Stimulated activated CD4-positive, alpha-beta T cell treated with anti-CD3 and anti-CD28 coated beads, TNF-alpha, amount 100 ng/mL, for 1 hour (primary cell): ENCODE measurements at places on chromosomes 4 and X.

DNA sequence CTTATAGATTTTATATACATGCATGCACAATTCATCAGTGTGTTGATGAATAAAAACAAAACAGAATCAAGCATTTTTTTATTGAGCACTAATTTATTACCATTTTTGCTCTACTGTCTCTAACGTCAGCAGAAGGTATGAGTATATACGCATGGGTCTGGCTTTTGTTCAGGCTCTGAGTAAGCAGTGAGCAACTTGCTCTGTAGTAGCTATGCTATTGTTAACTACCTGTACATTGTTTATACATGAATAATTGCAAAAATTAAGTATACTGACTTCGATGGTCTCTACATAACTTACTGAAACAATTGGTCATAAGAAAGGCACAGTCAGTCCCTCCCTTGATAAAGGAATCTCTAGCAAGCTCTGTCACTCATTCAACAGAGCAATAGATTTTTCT lies 122.9 kb downstream of the RS1 start:
- no peak for DNase-seq

DNA sequence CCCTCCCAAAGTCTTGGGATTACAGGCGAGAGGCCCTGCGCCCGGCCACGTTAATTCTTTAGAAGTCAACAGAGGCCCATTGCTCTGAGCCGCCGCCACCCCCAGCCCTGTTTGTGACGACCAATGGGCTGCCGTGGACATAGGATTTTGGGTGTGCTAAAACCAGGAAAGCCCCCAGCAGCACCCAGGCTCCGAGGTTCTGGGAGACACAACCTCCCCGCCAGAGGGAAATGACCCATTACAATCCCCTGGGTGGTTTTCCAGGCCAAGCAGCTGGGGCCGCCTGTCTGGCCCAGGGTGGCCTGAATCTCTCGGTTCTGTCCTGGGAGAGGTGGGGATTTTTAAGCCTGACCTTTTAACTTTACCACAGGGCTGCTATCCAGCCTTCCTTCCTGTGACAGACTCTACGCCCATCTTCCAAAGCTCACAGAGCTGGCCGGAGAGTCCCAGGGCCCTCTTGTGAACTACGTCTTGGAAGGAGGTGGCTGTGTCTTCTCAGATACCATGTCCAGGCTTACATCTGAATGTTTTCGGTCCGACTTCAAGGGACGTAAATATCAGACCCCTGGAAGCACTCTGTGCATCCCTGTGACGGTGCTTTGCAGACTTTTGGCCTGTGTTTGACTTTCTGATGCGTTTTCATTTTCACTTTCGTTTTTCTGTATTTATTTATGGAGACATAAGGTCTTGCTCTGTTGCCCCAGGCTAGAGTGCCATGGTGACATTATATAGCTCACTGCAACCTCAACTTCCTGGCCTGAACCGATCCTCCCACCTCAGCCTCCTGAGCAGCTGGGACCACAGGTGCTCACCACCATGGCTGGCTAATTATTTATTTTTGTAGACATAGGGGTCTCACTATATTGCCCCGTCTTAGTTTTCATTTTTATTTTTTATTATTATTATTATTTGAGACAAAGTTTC lies 36.0 kb downstream of the P2RY8 start:
- no peak for DNase-seq

DNA sequence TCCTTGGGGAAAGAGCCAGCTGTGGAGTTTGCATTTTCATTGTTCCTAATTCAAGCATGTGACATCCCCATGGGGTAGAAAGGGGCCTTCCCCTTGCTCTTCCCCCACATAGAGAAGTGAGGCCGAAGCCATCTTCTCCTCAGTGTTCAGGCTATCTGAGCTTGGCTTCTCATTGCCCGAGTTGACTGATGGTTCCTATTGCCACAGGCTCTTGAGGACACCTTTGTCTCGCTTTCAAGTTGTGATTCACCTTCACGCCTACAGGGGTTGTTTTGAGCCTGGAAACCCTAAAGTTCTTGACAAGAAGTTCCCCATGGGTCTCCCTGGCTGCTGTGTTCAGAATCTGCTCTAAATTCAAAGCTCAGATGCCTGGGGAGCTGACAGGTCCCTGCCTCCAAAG lies 25.0 kb downstream of the CCNQ start:
- DNase-seq, result no peak

DNA sequence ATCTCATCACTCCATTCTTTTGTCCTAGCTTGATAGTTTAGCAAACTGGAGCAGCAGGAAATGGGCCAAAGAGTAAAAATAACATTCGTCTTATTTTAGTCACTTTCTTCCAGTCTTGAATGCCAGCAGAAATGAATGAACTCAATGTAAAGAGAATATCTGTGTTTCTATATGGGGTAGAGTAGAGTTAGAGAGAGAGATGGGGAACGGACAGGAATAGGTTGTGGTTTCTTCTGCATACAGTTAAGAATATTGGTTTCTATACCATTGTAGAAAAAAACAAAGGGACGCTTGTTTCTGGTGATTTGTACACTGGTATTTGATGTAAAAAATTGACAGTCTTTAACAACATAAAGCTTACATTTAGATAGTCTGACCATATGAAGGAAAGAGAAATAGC lies 8.9 kb downstream of the GPR174 start:
- DNase-seq, result no peak

DNA sequence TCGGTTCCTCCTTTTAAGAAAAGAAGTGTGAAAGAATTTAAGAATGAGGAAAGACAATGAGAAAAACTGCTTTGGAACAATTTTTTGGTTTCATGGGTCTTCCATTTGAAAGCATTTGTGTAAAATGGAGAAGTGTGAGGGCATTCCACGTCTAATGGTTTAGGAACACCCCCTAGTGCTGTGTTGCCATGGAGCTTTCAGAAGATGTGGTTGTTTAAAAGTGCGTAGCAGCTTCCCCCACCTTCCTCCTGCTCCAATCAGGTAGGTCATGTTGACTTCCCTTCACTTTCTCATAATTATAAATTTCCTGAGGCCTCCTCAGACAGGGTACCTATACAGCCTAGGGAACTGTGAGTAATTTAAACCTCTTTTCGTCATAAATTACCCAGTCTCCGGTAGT lies 50.0 kb downstream of the UGT2B10 start:
- DNase-seq, result no peak

- no peak for DNase-seq
Measured at GRCh38 chr4:114599231-114599902, 760 bp downstream of the UGT8 start.

DNA sequence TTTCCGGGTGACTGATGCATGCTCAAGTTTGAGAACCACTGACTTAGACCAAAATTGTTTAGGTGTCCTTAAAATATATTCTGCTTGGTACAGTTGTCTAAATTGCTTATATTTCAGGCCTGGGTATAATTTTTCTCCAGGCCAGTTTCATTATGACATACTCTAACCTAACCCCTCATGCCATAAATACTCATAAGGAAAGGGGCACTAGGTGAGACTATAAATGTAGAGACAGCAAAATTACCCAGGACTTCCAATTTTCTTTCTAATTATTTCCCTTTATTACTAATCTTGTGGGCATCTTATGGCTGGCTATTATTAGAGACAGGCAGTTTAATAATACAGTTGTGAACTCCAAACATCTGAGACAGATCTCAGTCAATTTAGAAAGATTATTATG lies 150.2 kb downstream of the RRAGB start:
- no peak for DNase-seq

- DNase-seq, result no peak
Measured at GRCh38 chr4:126564283-126564854, 1068.4 kb upstream of the INTU start.

- DNase-seq, result peak; percentile 8
Measured at GRCh38 chr4:154743683-154744340, at the start of gene LRAT. LRAT (plus strand) TSS chr4:154744000; CDS start chr4:154744327, 327 bp downstream.
